Forelimb muscle (tissue), 1 donor: ENCODE measurements at places on chromosomes 12 and 14.

DNA sequence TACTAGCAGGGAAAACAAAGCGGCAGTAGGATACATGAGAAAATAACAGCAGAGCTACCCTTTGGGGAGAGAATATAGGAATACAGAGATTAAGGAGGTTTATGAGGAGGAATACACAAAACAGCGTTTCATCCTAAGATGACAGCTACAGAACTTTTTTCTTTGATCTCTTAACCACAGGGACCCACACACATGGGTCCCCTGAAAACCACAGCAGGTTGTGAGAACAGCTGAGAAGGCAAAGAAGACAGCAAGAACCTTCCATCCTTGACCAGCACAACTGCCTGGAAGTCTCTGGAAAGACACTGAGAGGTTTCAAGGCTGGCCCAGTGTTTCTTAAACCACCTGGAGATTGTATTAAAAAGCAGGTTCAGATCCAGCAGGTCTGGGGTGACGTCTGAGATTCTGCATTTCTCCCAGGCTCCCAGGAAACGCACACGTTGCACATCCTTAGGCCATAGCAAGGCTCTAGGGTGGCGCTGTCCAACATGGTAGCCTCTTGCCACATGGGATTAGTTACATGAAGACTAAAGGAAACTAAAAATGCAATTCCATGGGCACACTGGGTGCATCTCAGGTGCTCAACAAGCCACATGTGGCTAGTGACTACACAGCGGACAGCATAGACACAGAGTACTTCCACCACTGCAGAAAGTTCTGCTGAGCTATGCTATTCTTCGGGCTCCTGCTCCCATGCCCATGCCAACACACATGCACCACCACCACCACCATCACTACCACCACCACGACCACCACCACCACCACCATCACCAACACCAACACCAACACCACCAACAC is 92.3 kb downstream of the FOXN3 start:
- no peak for DNase-seq

- no peak for DNase-seq
Observed at GRCh38 chr14:67778792-67779191, 37.6 kb downstream of the ZFYVE26 start.

DNA sequence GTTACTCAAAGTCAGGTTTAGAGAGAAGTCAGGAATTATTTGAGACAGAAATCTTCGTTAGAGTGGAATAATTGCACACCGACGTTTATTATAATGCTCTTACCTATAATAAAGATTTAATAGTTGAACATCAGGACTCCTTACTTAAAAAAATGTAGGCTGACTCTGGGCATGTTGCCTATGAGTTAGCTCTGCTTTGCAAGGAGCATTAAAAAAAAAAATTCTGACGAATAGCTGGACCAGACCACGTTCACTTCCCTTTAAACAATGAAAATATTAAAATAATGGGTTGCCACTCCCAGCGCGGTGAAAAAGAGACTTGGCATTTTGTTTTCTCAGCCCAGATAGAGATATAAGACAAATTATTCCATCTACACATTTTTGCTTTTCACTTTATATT is 574 bp upstream of the FANCM start:
- peak; percentile 28 for DNase-seq

DNA sequence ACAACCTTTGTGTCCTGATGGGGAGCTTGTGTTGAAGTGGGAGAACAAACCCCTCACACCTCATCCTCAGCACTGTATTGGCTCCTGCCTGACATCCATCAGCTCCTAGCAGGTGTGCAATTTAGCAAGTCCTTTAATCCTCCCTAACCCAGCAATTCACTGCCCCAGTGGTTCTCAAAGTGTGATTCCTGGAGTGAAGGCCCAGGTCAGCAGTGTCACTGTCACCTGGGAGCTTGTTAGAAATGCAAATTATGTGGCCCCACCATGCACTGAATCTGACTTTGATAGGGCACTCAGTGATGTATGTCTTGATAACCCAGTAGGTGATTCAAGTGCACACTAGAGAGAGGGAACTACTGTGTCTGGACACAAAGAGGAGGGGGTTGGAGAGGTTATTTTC is 133.6 kb downstream of the FGD4 start:
- DNase-seq, result no peak

GRCh38 chr14:94542811-94543440 is 18.3 kb upstream of the SERPINA4 start:
- DNase-seq, result no peak

DNA sequence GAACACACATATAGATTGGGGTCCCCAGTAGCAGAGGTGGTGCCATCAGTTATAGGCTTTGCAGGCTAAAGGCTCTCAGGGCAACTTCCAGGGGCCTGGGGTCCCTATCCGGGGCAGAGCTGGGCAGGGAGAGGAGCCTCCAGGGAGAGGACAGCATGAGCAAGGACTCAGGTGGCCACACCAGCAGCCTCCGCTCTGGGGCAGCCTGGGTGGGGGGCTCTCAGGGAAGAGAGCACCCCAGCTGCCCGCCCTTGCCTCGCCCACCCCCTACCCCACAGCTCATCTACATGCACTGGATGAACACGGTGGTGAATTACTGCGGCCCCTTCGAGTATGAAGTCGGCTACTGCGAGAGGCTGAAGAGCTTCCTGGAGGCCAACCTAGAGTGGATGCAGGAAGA is 14.0 kb downstream of the PLBD2 start:
- no peak for DNase-seq

DNA sequence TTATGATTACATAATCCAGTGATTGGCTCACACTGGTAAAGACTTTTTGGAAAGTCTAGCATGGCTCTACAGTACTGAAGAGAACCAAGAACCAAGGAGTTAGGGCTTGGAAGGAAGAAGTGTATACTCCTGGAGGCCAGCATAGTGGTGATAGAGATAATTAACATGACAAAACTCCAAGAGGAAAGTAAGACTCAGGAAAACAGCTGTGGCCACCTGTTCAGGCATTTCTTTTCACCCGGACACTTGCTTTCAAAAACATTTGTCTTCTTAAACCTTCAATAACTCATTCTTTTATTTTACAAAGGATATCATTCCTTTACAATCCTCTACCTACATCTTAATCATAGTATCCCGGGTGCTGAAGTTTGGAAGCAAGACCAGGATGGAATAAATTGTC is 50.9 kb downstream of the KLHL28 start:
- DNase-seq, result no peak

- no peak for DNase-seq
Observed at GRCh38 chr12:89762498-89763170, 54.0 kb upstream of the ATP2B1 start.

GRCh38 chr14:52219488-52220084 is 47.9 kb upstream of the PTGDR start:
- DNase-seq, result no peak

DNA sequence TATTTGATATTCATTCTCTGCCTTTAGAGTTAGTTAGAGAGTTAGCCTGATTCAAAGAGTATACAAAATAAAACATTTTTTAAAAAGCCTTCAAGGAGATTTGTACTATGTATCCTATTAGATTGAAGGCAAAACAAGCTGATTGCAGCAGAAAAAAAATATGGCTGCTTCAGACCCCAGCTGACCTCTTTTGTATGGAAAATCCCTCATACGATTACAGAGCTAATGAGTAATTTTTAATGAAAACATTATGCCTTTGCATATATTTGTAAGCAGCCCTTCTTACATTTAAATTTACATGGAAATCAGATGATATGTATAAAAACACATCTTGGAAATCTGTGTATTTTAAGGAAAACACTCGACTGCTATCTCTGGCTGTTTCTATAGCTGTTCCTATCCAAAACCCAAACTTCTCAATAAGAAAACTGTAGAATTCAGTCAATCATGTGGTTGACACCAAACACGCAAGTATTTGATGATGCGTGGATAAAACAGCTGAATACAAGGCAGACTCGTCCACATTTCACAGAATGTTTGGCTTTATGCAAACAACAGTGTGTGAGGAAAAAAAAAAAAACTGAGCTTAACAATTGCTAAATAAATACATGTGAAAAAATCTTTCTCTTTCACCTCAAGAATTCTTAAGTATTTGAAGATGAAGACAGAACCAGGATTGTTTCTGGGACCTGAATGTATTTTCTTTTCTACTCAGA is 275.3 kb downstream of the EGLN3 start:
- DNase-seq, result no peak

DNA sequence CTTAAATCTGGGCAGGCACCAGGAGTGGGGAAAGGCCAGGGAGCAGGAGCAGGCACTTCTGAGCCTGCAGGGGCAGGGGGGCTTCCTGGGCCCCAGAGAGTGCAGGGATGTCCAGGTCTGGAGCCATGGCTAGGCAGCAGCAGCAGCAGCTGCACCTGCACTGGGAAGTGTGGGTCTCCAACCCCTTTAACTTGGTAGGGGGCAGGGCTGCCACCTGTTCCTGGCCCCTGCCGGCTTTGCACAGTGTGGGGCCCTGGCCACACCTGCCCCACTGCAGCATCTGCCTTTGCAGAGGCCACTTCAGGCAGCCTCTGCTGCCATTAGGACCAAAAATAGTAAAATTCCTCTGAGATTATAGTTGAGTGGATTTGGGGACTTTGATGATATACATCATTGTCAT is 138.5 kb downstream of the SLC16A7 start:
- no peak for DNase-seq

GRCh38 chr12:13981296-13981962 is at the start of gene GRIN2B:
Gene GRIN2B (minus strand): TSS chr12:13981602. CDS start chr12:13866208, 115,394 bp downstream.
- no peak for DNase-seq

DNA sequence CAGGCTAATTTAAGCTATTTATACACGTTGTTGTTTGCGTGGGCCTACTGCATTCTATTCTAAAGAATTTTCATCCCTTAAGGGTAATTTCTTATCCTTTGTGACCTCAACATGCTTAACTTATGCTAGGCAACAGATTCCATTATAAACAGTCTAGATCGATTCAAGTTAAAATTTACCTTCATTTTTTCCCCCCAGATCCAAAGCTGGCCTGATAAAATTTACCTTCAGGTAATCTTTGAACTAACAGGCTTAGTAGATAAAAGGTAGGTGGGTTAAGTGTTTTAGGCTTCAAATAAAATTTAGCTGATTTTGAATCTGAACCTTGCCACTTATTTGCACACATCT is 389 bp upstream of the CCNB1IP1 start:
- DNase-seq, result no peak

GRCh38 chr12:26938701-26939062 is 412 bp downstream of the FGFR1OP2 start:
- no peak for DNase-seq

GRCh38 chr12:98769068-98769467 is 124.0 kb downstream of the APAF1 start:
- no peak for DNase-seq

DNA sequence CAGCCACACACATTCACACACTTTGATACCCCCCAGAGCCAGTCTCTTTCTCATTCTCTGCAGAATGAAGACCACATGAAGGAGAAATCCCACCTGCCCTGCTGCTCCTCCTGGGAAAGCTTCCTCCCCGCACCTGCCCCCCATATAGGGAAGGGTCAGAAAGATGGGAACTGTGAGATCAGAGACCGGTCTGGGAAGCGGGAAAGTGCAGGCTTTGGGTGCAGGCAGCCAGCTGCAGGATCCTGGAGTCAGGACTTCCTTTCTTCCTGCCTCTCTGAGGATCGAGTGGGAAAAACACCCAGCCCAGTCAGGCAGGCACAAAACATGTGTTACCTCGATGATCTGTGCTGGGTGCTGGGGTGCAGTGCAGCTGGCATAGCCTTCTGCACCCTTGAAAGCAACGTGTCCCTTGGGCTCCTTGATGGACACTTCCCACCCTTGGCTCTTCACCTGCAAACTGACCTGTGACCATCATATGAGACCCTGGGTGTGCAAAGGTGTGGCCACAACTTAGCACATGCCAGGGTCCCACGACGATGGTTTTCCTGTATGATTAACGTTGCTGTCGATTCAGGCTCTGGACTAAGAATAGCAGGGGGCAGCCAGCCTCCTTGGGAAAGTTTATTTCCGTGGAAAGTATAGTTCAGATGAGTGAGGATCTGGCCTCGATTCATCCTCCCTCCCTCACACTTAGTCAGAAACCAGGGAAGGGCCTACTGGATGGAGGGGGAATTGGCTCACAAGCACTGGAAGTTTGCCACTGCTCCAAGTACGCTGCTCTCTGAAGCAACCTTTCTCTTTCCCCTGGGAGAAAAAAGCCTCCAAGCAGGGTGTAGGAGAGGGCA is 105.4 kb upstream of the MED13L start:
- DNase-seq, result peak; percentile 88

GRCh38 chr14:61335671-61336275 is 14.4 kb downstream of the PRKCH start:
- no peak for DNase-seq

GRCh38 chr12:977156-977555 is 13.9 kb upstream of the ERC1 start:
- DNase-seq, result no peak

GRCh38 chr12:56450241-56450640 is 1.0 kb upstream of the TIMELESS start:
- no peak for DNase-seq

- no peak for DNase-seq
Observed at GRCh38 chr12:16675438-16675837, 69.5 kb upstream of the LMO3 start.

DNA sequence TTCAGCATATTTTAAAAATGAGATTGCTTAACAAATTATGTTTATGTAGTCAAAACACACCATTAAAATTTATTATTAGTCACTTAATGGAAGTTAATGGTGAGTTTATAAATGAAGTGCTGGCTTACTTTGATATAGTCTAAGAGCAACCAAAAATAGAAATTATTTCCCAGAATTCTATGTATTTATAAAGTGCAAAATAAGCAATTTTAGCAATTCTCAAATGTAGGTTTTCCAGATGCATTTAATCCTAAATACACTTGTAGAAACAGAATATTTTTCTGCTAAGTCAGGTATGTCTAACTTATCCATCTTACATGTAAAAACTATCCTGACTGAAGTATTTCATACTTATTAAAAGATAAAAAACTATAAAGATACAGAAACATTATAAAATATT is 11.2 kb downstream of the LMO3 start:
- DNase-seq, result no peak

- no peak for DNase-seq
Observed at GRCh38 chr12:47983541-47984115, 20.2 kb downstream of the TMEM106C start.

- peak; percentile 41 for DNase-seq
Observed at GRCh38 chr12:70196811-70197281, 46.4 kb upstream of the CNOT2 start.

GRCh38 chr12:229441-230191 is 15.7 kb upstream of the SLC6A12 start:
- DNase-seq, result no peak

DNA sequence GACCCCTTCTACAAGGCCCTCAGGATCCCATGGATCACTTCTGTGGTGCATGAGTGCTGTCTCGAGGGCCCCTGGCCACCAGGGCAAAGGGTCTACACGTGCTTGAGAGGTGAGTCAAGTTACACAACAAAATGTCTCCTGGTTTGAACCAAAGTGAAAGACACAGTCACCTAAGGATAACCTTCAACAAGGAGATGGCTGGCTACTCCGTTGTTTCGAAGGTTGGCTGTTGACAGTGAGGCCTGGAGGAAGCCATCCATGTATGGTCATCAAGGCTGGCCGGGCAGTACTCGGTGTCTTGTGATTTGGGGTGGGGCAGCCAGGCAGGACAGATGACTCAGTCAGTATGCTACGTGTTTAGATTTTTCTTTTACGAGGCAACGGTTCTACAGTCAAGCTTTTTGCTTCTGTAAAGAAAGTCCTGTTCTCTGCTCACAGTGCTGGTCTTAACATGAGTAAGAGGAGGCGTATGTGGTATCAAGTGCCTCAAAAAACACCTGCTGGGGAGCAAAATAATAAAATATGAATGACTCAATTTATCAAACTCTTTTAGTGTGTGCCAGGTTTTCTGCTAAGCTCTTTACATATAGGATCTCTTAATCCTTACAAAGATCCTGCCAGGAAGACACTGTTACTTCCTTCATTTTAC is 18.0 kb upstream of the NT5DC3 start:
- no peak for DNase-seq
